Effector memory CD4-positive, alpha-beta T cell (primary cell): ENCODE measurements at places on chromosomes 2 and 18.
A peak's percentile ranks its signal among the peaks of the same experiment; 100 is the strongest.

DNA sequence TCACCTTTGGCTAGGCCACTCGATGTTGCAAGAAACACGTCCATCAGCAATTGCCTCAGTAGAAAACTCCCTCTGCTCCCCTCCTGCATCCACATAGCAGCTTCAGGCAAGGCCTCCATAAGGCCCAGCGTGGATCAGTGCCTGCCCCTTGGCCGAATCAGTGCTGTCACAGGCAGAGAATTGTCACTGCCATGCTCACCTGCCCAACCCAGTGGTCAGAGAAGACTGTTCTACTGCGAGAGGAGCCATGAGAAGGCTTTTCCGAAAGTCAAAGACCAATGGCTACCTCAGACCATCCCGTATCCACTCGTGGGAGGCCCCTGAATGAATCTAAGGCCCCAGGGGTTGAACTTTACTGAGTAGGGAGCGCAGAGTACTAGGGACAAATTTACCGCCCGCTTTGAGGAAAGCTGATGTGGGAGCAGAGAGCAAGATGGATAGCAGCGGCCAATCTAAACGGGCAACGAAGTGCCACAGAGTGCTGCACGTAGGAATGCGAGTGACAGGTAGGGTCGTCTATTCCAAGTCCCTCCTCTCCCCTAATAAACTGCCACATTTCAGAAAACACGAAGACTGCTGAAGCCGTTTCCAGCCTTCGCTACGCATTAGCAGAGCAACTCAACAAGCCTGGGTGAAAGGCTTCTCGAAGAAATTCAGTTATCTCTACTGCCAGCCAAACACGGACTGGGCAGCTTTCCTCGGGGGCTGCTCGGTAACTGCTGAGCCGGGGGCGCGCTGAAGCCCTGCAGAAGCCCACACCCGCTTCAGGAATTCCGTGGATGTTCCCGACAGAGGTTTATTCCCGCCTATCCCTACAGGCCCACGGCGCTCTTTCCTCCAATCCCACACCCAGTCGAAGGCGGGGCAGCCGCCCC is 968 bp upstream of the RALBP1 start:
- DNase-seq: no peak

DNA sequence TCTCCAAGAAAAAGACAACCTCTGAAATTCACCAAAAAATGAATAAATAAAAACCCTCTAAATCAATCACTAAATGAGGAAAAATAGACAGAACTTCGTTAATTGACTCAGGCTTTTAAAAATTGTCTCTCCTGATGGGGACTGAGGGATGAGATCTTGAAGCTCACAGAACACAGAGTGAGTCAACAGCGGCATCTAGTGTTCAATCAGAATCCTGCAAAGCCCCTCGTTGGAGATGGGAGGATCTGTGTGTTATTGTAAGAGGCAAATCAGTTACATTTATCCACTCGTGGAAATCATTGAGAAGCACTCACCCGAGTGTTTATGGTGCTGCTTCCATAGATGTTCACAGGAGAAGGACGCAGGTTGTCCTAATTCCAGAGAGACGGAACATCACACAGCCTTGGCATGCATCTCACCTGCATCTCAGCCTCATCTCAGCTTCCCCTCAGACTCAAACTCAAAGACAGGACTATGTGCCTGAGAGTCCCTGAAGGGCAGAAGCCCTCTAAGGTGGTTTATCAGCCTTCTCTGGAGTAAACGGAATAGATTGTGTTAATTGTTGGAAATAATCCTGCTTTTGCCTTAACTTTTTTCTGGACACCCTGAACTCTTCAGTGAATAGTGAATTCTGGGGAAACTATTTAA is 82.0 kb downstream of the MREG start:
- peak; percentile 2 for DNase-seq

GRCh38 chr2:222903234-222904220 is 42.7 kb downstream of the ACSL3 start:
- no peak for DNase-seq

DNA sequence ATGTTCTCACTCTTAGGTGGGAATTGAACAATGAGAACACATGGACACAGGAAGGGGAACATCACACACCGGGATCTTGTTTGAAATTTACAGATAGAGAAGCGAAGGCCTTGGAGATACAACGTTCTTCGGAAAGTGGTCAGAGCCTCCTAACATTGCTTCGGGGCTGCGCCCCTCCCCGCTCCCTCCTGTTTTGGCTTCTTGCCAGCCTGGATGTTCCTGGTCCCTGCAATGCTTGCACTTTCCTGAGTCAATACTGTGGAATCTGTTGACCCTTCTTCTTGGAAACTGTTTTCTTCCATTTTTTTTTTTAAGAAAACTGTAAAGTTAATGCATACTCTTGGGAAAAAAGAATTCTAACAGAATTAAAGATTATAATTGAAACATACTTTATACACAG is 360.8 kb downstream of the SOCS6 start:
- DNase-seq: no peak

DNA sequence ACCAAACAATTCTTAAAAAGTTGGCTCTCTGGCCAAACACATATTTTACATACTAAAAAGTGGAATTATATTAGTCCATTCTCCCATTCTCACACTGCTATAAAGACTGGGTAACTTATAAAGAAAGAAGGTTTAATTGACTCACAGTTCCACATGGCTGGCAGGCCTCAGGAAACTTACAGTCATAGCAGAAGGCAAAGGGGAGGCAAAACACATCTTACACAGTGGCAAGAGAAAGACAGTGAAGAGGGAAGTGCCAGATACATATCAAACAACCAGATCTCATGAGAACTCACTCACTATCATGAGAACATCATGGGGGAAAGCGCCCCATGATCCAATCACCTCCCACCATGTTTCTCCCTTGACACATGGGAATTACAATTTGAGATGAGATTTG is 42.6 kb downstream of the EDAR start:
- DNase-seq: no peak

- no peak for DNase-seq
Measured at GRCh38 chr2:168174756-168175155, 72.6 kb downstream of the STK39 start.

DNA sequence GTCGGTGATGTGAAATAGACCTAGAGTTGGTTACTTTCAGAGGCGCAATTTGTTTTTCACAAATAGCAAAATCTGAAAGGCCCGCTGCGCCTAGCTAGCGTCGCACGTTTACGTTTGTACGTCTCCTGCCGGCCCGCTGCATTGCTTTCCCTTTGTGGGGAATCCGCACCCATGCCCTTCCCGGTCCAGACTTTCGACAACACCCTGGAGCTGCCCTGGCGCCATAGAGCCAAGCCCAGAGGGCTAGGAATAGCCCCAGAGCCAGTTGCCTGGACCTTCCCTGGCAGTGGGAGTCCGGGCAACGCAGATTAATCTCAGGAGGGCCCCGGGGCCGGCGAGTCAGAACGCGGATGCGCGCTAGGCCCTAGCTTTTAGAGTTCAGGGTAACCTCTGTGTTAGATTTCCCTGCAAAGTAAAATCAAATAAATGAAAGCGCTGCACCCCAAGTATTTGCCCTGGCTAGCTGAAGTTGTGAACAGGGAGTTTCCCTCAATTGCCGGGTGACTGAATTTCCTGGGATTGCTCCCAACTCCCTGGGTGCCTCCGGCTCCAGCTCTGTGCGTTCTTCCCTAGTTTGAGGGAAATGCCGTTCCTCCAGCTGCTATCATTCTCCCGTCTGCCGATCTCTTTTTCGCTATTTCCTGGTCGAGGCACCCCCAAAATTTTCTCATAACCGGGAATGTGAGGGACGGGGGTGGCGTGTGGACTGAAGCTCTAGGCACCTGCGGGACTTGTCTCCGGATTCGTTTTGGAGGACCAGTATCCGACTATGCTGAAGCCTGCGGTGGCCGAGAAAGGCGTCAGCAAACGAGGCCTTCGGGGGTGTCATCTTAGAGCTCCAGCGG is 1.2 kb upstream of the EN1 start:
- no peak for DNase-seq

DNA sequence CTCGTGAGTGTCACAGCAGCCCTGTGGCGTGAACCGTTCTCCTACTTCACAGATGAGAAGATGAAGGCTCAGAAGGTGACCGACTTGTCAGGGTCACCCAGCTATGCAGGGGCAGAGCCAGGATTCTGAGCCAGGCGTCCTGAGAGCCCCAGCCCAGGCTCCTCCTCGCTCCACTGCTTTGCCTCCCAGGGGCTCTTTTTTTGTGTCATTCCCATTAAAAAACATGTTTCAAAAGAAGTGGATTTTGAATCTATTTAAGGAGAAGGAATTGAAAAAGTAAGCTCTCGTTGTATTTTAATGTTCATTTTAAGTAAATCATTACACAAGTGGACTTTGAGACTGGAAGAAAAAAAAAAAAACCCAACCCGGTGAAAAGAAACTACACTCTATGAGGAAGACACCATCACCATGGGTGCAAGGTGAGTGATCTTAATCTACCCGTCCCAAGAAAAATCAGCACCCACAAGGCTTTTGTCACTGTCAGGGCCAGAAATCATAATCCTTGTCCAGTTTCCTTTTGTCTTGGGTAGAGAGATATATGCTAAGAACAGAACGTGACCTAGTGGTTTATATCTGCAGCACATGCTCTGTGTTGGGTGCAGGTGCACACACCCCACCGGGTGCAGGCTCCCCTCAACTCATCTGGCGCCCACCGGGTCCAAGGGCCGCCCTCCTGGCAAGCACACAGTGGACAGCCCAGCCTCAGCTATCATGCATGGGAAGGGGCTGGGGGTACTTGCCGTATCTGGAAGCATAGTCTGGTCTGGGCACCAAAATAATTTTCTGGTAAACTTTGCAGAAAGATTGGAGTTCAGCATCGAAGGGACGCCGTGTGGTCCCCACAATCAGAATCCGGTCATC is 73.5 kb upstream of the ASB18 start:
- no peak for DNase-seq

GRCh38 chr18:59699061-59699460 is 1.8 kb upstream of the CCBE1 start:
- no peak for DNase-seq

DNA sequence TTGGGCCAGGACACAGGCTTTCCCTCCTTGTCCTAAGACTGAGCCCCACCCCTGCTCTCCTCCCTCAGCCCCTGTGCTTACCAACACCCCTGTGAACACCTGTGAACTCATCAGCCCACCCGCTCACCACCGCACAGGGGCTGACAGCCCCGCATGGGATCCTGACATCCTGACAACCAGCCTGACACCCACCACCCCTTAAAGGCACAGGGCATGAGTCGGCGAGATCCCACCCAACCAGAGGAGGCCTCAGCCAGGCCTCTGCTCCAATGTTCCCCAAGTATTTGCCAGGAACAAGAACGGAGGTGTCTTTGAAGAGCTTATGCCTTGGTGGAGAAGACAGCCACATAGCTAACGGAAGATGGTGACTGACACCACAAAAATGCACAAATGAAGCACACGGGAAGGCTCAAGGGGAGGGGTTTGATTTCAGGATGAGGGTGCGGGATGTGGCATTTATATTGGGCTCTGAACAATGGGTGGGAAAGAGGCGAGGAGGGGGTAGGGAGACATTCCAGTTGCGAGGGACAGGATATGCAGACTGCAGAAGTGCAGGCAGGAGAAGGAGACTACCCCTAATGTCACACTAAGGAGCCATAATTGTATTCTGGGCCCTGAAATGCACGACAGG is 11.0 kb downstream of the RAB11FIP5 start:
- no peak for DNase-seq

- no peak for DNase-seq
Measured at GRCh38 chr2:42588121-42588520, 19.7 kb downstream of the MTA3 start.

DNA sequence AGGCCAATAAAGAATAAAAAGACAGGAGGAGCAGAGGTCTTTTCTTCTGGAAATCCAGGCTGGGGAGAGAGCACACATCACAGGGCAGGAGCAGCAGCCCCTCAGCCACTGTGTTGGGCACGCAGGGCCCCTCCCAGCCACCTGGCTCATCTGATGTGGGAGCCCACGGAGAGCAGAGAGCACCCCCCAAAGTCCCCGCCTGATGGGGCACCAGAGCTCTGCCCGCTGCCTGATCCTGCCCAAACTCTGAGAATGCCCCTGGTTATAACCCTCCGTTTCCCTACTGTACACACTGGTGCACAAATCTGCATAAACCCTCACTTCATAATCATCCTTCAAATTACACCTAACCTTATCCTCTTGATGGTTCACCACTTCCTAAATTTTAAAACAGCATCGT is 111.3 kb downstream of the HDAC4 start:
- DNase-seq: no peak

GRCh38 chr2:10124538-10125045 is 2.1 kb downstream of the RRM2 start:
- DNase-seq: peak; percentile 31

DNA sequence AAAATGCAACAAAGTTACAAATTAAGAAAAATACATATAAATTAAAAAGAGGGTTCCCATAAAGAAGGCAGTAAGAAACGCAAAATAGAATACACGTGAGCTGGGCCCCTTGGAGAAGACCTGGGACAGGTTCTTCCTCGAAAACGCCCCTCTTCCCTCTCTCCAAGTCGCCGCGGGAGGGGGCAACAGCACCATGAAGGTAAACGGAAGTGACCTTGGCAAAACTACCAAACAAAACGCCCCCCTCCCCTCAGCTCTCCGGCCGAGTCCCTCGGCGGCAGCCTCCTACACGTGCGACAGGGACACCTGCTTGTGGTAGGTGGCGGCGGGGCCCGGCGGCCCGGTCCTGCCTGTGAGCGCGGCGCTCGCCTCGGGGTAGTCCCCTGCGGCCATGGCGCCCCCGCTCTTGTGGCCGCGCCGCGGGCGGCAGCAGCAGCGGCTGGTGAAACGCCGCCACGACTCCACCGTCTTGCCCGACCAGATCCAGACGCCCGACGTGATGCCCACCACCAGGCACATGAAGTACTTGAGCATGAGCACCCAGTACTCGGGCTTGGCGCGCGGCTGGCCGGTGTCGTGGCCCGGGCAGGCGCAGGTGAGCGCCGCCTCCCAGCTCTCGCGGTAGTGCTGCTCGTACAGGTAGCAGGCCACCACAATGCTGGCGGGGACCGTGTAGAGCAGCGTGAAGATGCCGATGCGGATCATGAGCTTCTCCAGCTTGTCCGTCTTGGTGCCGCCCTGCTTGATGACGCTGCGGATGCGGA is 2.8 kb downstream of the FZD5 start:
- no peak for DNase-seq

- DNase-seq: no peak
Measured at GRCh38 chr2:30608643-30609042, 161.6 kb downstream of the LCLAT1 start.

GRCh38 chr2:55628931-55629330 is 11.5 kb upstream of the PPP4R3B start:
- DNase-seq: no peak

- DNase-seq: no peak
Measured at GRCh38 chr2:162234620-162235462, 8.4 kb downstream of the FAP start.

DNA sequence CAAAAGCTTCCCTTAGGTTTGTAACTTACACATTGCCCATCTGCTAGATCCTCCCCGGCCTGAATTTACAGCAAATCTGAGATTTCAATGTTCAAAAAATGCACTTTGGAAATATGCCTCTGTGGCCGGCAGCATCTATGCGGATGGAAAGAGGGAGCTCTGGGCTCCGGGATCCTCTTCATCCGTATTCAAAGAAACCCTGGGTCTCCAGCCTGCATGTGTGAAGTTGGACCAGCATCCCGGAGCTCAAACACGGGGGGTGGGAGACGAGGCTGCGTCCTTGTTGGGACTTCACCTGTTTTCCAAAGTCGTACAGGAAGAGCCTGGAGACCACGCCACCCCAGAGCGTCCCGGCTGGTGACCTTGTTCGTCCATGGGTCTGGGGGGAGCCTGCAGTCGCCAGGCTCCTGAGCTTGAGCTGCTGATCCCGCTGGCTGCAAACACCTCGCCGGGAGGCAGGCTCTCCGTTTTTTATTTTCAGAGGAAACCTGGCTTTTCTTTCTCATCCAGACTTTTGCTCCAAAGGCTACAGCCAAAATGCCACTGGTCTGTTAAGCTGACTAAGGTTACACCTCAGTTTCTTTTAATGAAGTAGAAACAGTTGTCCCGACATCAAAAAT is 77.4 kb downstream of the PTGR3 start:
- DNase-seq: no peak
